ENCODE measurements at places on chromosomes 16 and 17.
A peak's percentile ranks its signal among the peaks of the same experiment; 100 is the strongest.

- peak; percentile 73 for DNase-seq
Observed at GRCh38 chr16:67415872-67416793, at the start of gene ZDHHC1. Gene ZDHHC1, minus strand, starts transcription at chr16:67416477. Its CDS starts 8,702 bp downstream, at chr16:67407775.

GRCh38 chr16:72467157-72467759 lies 295.3 kb upstream of the PMFBP1 start:
- DNase-seq = no peak

- DNase-seq = no peak
Observed at GRCh38 chr16:77790009-77790372, 1.6 kb downstream of the VAT1L start.

DNA sequence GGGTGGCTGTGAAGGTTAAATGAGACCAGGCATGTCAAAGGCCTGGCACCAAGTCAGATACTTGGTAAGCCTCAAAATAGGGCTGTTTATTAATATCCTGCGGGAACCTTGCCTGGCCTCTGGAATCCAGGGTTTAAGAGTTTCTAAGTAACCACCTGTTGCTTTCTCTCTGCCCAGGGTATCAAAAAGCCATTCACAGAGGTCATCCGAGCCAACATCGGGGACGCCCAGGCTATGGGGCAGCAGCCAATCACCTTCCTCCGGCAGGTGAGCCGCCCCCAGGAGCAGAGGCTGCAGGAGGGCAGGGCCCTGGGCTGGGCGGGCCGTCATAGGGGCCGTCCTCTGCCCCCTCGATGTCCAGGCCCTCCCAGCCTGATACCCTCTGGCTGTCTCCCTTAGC lies 13.3 kb downstream of the GPT2 start:
- no peak for DNase-seq
